ENCODE measurements at places on chromosomes 6 and 20.

GRCh38 chr6:138119976-138120375, 12.8 kb upstream of the PERP start:
- no peak for DNase-seq

DNA sequence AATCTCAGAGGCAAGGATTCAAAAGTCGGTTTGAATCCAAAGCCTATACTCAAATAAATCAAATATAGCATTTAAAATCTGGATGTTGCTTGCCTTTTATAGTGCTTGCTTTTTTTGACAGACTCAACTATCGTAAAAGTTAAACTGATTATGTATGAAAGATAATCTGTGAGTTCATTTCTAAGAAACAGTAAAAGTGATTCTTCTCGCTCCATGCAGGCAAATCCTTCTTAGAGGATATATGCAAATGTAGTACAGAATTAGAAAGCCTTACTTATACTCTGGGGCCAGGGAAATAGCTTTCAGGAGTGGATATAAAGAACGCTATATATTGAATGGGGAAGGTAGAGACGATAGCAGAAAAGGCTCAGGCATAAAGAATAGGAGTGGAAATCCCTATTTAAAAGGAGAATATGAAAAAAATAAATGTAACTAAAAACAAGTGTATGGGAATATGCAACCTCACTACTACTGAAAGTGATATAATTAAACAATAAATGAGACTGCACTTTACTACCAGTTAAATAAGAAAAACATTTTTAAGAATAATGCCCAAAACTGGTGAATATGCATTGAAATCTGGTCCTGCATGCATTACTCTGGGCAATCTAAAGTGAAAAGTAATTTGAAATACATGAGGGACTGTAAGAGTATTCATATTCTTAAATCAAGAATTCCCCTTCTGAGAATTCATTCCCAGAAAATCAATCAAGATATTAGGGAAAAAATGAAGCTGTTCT, 361.8 kb upstream of the PLCB4 start:
- no peak for DNase-seq

- no peak for DNase-seq
Measured at GRCh38 chr6:111565326-111566221, 40.1 kb downstream of the TRAF3IP2 start.

GRCh38 chr20:9677100-9677623, 161.7 kb downstream of the PAK5 start:
- DNase-seq, result no peak

Data from esophagus muscularis mucosa (tissue), 4 donors.